ENCODE measurements at places on chromosomes 5 and 9.

GRCh38 chr5:98755406-98755805 is 18.1 kb upstream of the RGMB start:
- DNase-seq, result no peak

DNA sequence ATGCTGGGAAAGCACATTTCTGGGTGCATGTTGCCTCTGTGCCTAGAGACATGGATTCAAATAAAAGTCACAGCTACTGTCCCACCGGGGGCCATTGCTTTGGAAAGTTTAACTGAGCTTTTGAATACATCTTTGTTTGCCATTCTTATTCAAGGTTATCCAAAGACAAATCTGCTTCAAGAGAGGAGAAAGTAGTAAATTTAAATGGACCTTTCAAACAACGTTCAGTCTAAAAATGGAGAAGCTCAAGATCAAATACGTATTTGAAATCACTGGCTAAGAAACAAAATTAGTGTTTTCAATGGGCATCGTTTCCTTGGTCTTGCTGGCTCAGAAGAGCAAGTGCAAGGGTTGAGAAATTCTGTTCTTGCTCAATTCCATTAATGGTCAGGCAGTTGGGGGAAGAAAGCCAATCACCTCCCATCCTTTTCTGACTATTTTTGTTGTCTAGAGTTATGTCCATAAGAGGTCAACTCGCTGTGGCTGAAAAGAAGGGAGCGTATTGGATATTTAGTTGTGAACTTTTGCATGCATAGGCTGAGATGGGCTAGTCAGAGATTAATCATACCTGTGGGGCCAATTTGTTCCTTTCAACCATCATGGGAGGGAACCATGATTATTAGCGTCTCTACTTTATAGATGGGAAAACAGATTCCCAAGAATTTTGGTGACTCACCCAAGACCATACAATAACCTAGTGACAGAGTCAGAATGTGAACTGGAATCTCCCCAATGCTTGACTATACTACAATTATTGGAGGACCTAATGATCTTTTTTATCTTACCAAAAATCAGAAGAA is 276.2 kb upstream of the TNC start:
- DNase-seq, result no peak

GRCh38 chr5:133377736-133378135 is 234.6 kb downstream of the FSTL4 start:
- no peak for DNase-seq

DNA sequence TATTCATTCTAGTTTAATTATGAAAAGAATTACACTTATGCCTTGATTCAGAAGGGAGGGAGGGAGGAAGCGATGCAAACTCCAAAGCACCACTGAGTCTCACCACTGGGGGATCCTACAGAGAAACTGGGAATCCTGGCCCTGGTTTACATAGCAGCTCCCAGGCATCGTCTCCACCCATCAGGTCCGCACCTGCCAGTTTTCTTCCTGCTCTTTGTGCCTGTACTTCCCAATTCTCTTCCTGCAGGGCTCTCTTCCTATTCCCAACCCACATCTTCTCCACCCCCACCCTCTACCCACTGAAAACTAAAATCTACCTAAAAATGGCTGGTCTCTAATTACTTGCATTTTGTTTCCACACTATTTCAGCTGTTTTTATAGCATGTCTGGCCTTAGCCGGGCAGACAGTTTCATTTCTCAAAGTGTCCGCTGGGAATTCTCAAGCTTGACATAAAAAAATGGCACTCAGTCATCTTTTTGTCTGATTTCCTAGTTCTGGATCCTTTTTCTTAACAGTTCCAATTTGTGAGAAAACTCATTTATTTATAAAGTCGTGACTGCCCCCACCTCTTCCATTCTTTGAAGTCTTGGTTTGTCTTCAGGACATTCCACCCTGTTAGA is 1.6 kb upstream of the TNIP1 start:
- DNase-seq, result peak; percentile 59

DNA sequence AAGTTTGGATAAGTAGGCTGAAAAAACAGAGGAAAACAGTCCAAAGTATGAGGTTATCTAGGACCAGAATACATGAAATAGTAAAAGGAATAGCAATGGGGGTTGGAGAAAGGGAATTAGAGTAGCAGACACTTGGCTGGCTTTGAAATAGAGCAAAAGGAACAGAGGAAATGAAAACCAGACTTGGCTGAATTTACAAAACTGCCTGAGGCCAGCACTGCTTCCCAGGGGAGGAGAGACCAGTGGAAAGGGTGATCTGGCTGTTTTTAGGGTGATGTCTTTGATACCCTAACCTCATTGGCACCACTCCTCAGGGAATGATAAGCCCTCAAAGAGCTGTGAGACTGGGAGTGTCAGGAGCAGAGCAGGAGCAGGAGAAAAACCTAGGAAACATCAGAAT is 413.4 kb upstream of the SLC30A5 start:
- no peak for DNase-seq

- no peak for DNase-seq
Observed at GRCh38 chr5:95887977-95888376, 65.5 kb upstream of the GLRX start.

DNA sequence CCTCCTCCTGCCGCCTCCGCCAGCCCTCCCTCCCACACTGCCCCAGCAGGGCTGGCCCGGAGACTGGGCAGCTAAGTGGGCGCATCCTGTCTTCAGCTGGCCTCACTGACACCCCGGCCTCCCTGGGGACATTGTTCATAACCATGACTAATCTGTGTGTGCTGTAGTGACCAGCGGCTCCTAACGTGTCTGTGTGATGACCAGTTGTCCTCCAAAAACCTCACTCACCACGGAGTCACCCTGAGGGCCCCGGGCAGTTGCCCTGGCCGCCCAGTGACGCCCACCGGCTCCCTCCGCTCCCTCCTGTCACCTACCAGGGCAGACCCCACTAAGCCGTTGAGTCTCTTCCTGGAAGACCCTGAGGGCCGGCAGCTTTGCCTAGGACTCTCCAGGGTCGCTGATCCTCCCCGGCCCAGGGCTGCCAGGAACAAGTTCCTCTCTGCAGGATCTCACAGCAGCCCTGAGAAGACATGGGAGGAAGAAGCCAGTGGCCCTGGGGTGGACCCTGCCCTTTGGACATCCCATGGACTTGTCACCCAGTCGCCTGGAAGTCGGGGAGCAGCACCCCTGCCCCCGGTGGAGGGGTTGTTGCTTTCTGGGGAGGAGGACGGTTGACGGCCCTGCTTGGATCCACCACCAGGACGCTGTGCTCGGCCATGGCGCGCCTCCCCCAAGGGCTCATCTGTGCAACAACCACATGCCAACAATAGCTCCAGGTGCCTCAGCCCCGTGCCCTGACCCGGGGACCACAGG is 110.2 kb upstream of the LMX1B start:
- DNase-seq, result peak; percentile 69

DNA sequence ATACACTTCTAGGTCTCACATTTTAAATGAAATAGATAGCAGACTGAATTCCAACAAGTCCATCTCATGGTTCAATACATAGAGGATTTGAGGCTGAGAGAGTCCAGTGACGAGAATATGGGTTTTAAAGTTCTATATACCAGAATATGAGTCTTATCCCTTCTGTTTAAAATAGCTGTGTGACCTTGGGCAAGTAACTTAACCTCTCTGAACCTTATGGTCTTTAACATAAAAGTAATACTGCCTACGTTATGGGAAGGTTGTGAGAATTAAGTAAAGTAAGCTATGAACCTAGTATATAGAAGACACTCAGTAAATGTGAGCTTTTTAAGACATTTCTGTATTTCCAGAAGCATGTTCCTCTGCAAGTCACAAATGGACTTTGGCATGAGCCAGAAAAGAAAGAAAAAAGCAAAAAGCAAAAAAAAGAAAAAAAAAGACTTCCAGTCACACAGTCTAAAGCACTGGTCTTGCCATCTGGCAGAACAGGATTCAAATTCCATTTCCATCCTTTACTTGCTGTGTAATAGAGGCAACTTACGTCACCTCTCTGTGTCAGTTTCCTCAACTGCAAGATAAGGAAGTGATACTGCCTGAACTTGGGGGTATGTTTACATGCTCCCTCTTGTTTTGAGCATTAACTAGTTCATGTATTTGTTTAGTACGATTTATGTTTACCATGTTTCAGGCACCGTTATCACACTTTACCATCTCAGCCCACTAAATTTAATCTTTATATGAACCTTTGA is 248.2 kb downstream of the TRIM32 start:
- no peak for DNase-seq

DNA sequence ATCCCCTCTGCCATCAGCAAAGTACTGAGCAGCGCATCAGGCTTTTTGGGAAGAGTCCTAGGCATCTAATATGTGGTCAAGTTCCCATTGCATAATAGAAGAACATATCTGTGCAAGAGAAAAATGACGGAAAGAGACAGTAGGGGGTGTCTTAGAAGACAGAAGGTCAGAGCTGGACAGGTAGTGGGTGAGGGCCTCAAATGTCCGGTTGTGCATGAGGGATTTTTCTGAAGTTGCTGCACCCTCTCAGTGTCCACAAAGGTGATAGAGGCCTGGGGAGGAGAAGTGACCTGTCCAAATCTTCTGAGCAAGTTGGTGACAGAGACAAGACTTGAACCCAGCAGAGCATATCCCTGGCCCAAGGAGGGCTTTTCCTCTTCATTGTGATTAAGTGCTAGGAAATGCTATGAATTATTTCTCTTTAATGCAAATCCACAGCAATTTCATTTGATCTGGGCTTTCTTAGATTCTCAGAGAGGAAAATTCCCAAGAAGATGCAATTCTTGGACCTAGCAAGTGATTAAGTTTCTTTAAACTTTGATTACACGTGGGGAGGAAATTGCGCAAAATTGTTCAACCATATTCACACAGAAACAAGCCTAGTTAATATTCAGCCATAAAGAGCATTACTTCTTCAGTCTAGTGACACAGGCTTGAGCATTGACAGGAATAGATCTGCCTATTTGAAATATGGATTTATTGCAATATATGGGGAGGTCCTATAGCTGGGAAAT is at the start of gene OR2S2:
Gene OR2S2 (minus strand): TSS at position 51 of the 734 bp plus-strand sequence. CDS start 56 bp downstream, outside the sequence.
- DNase-seq, result no peak

DNA sequence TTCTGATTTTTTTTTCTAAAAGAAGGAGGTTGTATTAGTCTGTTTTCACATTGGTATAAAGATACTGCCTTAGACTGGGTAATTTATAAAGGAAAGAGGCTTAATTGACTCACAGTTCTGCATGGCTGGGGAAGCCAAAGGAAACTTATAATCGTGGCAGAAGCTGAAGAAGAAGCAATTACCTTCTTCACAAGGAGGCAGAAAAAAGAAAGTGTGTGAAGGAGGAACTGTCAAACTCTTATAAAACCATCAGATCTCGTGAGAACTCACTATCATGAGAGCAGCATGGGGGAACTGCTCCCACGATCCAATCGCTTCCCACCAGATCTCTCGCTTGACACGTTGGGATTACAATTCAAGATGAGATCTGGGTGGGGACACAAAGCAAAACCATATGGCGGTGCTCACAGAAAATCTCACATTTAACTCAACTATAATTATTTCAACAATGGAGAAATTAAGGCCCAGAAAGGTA is 27.1 kb downstream of the DPYSL3 start:
- DNase-seq, result no peak

DNA sequence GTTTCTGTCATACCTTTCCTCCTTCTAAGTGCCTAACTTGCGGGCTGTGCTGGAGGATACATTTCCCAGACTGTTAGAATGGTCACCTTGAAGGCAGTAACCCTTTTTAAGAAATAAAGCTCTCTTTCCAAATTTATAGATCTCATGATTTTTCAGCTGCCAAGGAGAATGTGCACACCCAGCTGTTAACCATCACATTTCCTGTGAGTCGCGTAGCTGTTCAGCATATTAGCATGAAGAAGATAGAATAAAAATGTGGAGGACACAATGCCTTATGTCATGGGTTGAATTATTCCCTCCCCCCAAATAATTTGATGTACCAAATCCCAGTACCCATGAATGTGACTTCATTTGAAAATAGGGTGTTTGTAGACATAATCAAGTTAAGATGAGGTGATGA is 729.4 kb downstream of the MTRR start:
- no peak for DNase-seq

DNA sequence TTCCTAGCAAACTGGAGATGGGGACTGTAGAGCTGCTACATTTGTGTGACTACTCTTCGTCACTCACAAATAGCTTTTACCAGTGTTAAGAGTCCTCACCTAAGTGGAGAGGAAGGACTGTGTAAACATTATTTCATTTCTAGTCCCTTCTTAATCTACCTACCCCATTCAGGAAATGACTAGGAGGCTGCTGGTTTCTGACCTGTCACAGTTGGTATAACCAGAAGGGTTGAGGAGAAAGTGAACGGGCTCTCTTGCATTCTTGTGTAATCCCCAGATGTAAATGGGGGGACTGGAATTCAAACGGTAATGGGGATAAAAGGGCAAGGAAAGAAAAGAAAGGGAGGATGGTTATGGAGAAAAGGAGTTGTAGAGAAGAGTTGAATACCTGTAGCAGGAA is 35.4 kb upstream of the BNIP1 start:
- DNase-seq, result no peak

- DNase-seq, result no peak
Observed at GRCh38 chr9:12856603-12857002, 81.8 kb downstream of the LURAP1L start.

DNA sequence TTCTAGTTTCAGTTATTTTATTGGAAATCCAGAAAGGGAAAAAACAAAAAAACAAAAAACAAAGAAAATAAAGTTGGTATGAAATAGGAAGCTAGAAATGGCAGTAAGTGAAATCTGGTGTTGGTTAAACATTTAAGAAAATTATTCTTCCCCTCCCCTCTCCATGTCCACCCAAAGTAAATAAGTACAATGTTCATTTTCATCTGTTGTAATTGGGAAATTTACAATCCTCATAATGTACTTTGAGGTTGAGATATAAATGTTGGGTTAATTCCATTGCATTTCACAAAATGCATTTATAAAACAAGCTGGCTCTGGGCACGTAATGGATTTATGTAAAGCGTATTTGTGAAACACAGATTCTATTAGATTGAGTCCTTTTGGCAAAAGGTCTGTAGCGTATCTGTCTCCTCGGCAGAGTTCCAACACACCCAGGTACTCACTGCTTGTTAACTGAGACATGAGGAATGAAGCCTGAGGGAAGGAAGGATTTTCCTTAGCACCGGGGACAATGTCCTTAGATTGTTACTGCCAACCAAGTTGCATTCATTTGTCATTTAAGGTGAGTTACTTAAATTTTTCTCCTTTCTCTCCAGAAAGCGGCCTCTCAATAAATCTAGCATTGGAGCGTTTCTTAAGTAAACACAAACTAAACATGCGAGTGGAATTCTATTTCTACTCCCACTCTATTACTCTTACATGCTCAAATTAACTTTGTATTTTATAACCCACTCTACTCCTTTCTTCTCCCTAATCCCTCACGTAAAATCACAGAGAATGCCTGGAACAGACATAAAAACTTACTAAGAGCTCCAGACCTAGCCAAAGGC is 912.3 kb upstream of the WWC1 start:
- DNase-seq, result no peak

- peak; percentile 15 for DNase-seq
Observed at GRCh38 chr5:31987985-31988710, 186.0 kb downstream of the GOLPH3 start.

DNA sequence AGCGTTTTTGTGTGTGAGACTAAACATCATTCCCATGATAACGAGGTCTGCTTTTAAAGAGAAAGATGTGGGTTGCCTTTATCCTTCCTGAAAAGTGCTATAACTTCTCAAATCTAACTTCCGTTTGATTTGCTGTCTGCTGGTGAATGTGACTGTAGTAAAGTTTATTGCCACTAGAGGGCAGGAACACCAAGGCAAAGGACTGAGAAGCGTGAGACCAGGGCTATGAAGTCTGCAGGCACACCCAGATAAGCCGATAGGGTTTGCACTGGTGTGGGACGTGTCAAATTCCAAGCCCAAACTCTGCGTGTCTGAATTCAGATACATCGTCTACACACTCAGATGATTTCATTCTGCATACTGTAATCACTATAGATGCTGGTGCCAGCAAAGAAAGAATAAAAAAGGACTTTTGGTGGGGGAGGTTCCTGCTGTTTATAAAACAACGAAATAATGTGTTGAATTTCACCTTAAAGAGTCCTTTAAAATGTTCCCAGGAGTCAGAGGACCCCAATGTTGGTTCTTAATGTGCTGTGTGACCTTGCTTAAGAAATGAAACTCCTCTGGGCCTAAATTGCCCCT is 87.2 kb downstream of the PTTG1 start:
- DNase-seq, result no peak

Measured in spleen (tissue), 13 donors.